ENCODE measurements at places on chromosomes 1 and 21. TPM values are rescaled to one million over a fixed set of nuclear protein-coding genes. Genes with fewer than 3 reads are reported as not detected.

DNA sequence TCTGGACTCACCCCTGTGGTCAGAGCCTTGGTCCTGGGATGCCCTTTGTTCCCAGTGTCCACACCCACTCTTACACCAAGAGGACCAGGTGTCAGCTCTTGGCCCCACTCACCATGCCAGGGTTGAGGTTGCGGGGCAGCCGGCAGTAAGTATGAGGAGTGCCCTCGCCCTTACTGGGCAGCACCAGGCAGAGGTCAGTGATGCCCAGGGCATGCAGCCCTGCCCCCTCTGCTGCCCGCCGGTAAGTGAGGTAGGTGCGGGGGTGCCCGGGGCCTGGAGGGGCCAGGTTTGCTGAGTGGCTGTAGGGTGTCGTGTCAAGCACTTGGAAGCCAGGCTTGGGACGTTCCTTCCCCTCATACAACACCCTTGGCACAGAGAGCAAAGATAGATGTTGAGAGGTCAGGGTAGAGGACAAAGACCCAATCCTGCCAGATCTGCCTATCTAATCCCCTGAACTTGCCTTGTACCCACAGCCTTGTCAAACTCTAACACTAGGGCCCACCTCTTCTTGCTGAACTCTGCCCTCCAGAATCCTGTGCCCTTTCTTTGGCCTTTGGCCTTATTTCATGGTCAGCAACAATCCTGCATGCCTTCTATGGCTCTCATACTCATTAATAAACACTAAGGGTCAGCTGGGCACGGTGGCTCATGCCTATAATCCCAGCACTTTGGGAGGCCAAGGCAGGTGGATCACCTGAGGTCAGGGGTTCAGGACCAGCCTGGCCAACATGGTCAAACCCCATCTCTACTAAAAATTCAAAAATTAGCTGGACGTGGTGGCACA lies 3.6 kb downstream of the DENND4B start:
- DNase-seq: no peak

DNA sequence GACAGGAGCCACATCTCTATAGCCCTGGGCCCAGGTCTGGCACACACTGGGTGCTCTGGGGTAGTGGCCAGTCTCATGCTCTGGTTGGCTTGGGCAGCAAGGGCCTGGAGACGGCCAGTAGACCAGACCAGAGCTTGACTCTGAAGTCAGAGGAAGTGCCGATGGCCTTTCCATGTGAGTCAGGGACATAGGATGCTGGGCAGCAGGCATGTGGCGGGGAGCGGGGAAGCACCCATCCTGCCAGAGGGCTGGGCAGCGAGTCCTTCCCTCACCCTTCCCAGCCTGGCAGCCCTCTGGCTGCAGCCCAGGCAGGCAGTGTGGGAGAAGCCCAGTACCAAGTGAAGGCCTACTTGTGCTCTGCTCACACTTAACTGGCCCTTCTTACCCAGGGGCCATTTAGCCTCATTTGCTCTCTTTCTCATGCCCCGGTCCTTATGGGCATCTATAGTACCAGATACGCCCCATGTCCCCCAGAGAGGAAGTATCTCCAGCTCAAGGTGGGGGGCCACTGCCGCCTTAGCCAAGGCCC lies 3.3 kb downstream of the GPR153 start:
- no peak for DNase-seq

GRCh38 chr1:185850366-185850765 lies 116.2 kb downstream of the HMCN1 start:
- no peak for DNase-seq

- no peak for DNase-seq
These were observed 13.2 kb downstream of the SYT11 start for GRCh38 chr1:155872527-155872926.

GRCh38 chr21:45695086-45695485 lies 51.6 kb downstream of the PCBP3 start:
- no peak for DNase-seq

The RIT1 gene
- 10.2 TPM for total RNA-seq
